ENCODE measurements at places on chromosomes 7 and 10.

DNA sequence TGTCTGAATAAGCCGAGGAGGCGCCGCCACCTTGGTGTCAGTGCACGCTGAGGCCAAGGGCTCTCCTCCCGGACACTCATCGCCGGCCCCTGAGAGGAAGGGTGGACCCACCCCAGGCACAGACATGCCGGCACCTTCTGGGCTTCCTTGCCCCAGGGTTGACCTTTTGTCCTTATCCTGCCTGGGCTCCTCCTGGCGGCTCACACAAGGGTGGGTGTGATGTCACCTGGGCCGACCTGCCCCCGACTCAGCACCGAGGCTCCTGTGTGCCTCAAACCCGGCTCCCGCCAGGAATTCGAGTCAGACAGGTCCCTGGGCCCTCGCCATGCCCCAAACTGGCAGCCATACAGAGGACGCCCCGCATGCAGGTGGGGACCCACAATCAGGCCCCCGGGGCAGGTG, 17.7 kb upstream of the CFAP46 start:
- no peak for DNase-seq

DNA sequence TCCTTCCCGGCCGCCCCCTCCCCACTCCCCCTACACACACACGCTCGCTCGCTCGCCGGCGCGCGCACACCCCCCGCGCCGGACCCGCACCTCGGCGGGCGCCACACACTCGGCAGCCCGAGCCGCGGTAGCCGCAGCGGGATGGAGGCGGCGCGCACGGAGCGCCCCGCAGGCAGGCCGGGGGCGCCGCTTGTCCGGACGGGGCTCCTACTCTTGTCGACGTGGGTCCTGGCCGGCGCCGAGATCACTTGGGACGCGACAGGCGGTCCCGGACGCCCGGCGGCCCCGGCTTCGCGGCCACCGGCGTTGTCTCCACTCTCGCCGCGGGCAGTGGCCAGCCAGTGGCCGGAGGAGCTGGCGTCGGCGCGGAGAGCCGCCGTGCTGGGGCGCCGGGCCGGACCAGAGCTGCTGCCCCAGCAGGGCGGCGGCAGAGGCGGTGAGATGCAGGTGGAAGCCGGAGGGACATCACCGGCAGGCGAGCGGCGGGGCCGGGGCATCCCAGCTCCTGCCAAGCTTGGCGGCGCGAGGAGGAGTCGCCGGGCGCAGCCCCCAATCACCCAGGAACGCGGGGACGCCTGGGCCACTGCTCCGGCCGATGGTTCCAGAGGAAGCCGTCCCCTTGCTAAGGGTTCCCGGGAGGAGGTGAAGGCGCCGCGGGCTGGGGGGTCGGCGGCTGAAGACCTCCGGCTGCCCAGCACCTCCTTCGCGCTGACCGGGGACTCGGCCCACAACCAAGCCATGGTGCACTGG, at the start of gene SORCS3:
Gene SORCS3, plus strand, starts transcription at position 104 of the 750 bp plus-strand sequence.
- DNase-seq = no peak

- no peak for DNase-seq
These were observed 46.7 kb upstream of the SPOCK2 start for GRCh38 chr10:72134785-72135767.

- no peak for DNase-seq
These were observed 34.3 kb downstream of the WASL start for GRCh38 chr7:123714296-123715080.

DNA sequence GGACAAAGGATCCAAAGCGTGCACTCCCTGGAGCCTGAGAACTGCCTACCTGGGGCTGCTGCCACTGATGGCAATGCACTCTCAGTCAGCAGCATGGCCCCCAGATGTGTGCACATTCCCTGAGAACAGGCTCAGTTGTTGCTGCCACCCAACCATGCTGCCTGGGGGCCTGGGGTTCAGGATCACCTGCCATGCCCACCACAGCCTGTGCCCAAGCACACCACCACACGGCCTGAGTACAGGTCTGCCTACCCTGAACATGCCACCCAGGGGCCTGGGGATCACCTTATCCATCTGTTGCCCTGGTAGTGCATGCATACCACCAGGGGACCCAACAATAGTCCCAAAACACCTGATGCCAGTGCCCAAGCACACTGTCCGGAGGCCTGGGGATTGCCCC, 1174.5 kb downstream of the SORCS1 start:
- DNase-seq = no peak

DNA sequence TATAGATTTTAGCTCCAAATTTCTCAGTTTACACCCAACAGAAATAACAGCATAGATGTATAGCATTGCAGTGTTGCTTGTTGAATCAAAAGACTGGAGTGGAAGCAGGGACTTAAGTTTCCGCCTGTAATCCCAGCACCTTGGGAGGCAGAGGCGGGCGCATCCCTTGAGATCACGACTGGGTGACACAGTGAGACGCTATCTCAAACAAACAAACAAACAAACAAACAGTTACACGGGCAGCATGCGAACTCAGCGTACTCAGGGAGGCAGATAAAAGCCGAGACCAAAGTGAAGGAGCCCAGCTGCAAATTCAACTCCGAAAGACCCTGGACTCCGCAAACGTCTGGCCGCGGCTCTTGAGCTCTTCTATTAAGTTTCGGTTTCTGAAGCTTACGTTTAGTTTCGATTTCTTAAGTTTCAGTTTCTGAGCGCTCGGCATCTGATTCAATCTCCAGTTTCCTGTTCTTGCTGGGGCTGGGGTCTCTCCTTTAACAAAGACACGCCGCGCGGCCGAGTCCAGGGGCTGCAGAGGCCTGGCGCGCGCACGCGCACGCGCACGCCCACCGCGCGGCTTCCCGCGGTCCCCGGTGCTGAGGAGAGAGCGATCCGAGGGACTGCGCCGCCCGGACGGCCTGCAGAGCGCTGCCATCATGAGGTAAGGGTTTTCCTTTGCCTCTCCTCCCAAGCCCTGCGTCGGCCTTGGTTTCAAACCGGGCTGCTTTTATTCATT, at the start of gene IFIT5:
Gene IFIT5, plus strand, starts transcription at position 423 of the 733 bp plus-strand sequence. Its CDS starts 231 bp downstream, at position 654.
- DNase-seq = peak; percentile 74

- no peak for DNase-seq
These were observed 105.6 kb downstream of the LHPP start for GRCh38 chr10:124566981-124567835.

GRCh38 chr7:25858525-25859411, 293.2 kb upstream of the NFE2L3 start:
- no peak for DNase-seq

GRCh38 chr10:111298031-111298430, 221.2 kb downstream of the ADRA2A start:
- no peak for DNase-seq

GRCh38 chr7:21261627-21262594, 166.0 kb upstream of the SP4 start:
- no peak for DNase-seq

DNA sequence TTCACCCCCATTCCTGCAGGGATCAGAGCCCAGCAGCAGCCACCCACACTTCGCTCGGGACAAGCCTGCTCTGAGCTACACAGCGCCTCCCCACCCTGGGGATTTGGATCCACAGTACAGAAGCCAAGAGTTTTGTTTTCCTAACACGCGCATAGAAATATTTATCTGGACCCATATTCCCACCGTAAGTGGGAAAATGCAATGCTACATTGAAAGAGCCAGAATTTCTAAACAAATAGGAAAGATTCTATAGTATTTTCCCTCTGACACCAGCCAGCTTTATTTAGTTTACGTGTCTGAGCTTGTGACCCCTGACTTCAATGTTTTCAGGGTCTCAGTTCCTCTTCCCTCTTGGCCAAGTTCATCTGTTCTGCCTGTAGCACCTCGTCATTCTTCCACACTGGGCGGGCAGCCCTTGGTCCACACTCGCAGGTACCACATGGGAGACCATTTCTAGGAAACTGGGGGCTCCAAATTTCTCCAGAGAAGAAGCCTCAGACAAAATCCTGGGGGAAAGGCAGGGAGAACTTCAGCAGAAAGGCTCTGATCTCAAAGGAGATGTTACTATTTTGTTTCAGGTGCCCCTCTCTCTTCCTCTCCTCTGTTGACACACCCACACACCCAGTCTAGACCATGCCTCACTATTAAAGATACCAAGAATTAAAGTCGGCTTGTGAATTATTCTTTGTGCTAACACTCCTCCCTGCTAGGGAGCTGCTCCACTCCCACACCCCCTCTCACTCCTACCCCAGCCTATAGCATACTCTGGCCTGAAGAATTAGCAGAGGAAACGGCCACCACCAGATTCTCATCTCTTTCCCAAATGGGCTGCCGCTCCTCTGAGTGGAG, 116.0 kb upstream of the PCGF5 start:
- DNase-seq = no peak

- DNase-seq = no peak
These were observed 62.6 kb upstream of the TBX20 start for GRCh38 chr7:35316549-35316948.

DNA sequence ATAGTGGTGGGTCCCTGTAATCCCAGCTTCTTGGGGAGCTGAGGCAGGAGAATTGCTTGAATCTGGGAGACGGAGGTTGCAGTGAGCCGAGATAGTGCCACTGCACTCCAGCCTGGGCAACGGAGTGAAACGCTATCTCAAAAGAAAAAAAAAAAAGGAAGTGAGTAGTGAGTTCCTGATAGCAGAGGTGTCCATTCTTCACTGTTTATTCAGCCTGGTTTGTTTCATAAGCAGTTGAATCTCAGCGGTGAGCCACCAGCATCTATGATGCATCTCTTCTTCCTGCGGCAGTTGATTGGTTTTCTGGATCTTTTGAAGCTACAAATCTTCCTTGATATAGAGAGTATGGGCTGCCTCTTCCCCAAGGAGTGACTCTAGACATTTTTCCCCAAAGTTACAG, 316.1 kb upstream of the MTPN start:
- no peak for DNase-seq

GRCh38 chr7:125118444-125118843, 188.8 kb upstream of the POT1 start:
- DNase-seq = no peak

- DNase-seq = no peak
These were observed 23.0 kb downstream of the MKI67 start for GRCh38 chr10:128103229-128103714.

DNA sequence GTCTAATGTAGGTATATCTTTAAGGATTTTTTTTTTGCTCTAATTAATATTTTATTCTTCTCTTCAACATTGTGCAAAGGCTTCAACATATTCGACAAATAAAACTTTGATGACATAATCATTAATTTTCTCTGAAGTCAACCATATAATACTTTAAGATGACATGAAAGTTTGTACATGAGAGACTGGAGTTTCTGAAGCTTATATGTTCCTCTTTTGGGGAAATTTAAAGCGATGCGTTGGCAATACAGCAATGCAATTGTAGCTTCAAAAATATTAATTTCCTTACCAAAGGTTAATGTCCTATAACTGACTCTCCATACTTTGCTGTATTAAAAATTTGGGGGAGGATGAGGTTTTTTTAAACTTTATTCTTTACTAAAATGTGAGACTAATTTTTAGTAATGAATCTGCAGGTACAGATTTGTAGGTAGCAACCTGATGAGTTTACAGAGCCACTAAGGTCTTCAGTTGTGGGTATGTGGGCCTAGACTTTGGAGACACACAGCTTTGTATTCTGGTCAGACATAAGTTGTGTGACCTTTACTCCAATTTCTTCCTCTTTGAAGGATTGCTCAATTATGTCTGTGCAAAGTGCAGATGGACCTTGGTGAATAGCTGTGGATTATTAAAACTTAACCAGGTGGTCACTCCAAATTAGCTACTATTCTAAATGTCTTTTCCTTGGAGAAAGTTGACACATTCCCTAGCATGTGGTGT, 18.0 kb upstream of the LIPA start:
- DNase-seq = no peak

DNA sequence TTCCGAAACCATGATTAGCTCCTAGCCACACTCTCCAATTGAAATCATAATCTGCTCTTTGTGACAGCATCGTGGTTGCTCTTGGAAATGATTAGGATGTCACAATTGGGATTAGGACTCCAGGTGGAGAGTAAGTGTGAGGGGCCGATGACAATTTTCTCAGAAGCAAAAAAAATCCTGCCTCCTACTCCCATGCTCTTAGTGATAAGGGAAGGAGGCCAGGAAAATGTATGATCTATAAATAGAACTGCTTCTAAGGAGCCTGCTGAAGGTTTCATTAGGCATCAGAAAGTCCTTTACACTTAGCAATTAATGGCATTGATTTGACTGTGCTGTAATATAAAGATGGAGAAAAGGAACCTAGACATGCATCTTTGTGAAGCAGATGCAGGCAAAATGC, 226.3 kb upstream of the AGK start:
- no peak for DNase-seq

DNA sequence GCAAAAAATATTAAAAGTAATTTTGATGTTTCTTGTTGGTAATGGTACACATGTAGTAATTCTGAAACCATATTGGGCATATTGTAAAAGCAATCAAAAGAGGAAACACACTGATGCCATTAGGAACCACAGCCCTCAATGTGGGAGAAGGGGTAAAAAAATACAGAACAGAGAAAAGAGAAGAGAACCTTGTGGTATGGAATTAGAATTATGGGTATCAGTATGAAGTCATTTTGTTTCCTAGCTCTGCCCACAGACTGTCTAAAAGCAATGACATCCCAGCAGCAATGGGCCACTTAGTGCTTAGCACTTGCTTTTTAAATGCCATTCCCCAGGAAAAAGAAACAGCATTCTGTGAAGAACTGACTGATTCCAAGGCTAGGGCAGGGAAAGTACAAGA, 61.5 kb downstream of the CPVL start:
- no peak for DNase-seq
